A549 treated with ZK216348 at 1 μM for 4 hours (cell line): ENCODE measurements at places on chromosomes 6 and 20. TPM values are rescaled to one million over a fixed set of nuclear protein-coding genes. Genes with fewer than 3 reads are reported as not detected.

TBX18 gene
- total RNA-seq: 14.6 to 24.8 TPM (median 20.3 TPM) in 5 replicates

NDRG3 gene
- 21.1 to 23.2 TPM (median 22.8 TPM) in 5 replicates for total RNA-seq

CST4 gene
- not detected in 5 replicates for total RNA-seq

VNN1 gene
- total RNA-seq: 0.04 to 0.09 TPM (median 0.07 TPM) in 5 replicates

HLA-DRA gene
- total RNA-seq: not detected in 5 replicates

RRAGD gene
- 2.9 to 5.6 TPM (median 3.7 TPM) in 5 replicates for total RNA-seq

BLOC1S5 gene
- 5.6 to 15.1 TPM (median 8.0 TPM) in 5 replicates for total RNA-seq

TP53INP2 gene
- total RNA-seq: 5.8 to 8.6 TPM (median 8.4 TPM) in 5 replicates

HCRTR2 gene
- not detected in 5 replicates for total RNA-seq

NKX2-4 gene
- total RNA-seq: not detected in 5 replicates

SPATA25 gene
- total RNA-seq: 0.39 to 0.89 TPM (median 0.85 TPM) in 4 of 5 replicates, not detected in the other

IRF4 gene
- 0.15 to 2.0 TPM (median 0.40 TPM) in 5 replicates for total RNA-seq

SRSF12 gene
- total RNA-seq: 0.75 to 1.9 TPM (median 1.0 TPM) in 5 replicates

TRAPPC3L gene
- not detected in 5 replicates for total RNA-seq

IMPG1 gene
- total RNA-seq: not detected in 5 replicates

FOXQ1 gene
- total RNA-seq: 4.6 to 7.1 TPM (median 5.0 TPM) in 5 replicates

COL11A2 gene
- total RNA-seq: 0.71 to 1.5 TPM (median 0.79 TPM) in 5 replicates

MRPS10 gene
- 29.2 to 39.9 TPM (median 35.7 TPM) in 5 replicates for total RNA-seq

AIF1 gene
- total RNA-seq: not detected in 5 replicates

VARS1 gene
- total RNA-seq: 43.4 to 61.7 TPM (median 60.4 TPM) in 5 replicates

MCCD1 gene
- total RNA-seq: not detected in 5 replicates

NCOA6 gene
- total RNA-seq: 18.7 to 21.6 TPM (median 19.8 TPM) in 5 replicates

MOG gene
- not detected in 5 replicates for total RNA-seq

HSP90AB1 gene
- 1,146 to 1,419 TPM (median 1,243 TPM) in 5 replicates for total RNA-seq

ZHX3 gene
- total RNA-seq: 4.9 to 15.4 TPM (median 7.6 TPM) in 5 replicates

CCR6 gene
- total RNA-seq: 0.09 to 0.14 TPM in 2 of 5 replicates, not detected in the others

WFDC2 gene
- not detected in 5 replicates for total RNA-seq

CARMIL1 gene
- 6.7 to 9.5 TPM (median 7.8 TPM) in 5 replicates for total RNA-seq

TSBP1 gene
- not detected in 5 replicates for total RNA-seq

C6orf15 gene
- total RNA-seq: not detected in 5 replicates
